ENCODE measurements at places on chromosomes 16 and 17. TPM values are rescaled to one million over a fixed set of nuclear protein-coding genes. Genes with fewer than 3 reads are reported as not detected.
A peak's percentile ranks its signal among the peaks of the same experiment; 100 is the strongest.

Gene SLC5A10
- not detected for total RNA-seq

DNA sequence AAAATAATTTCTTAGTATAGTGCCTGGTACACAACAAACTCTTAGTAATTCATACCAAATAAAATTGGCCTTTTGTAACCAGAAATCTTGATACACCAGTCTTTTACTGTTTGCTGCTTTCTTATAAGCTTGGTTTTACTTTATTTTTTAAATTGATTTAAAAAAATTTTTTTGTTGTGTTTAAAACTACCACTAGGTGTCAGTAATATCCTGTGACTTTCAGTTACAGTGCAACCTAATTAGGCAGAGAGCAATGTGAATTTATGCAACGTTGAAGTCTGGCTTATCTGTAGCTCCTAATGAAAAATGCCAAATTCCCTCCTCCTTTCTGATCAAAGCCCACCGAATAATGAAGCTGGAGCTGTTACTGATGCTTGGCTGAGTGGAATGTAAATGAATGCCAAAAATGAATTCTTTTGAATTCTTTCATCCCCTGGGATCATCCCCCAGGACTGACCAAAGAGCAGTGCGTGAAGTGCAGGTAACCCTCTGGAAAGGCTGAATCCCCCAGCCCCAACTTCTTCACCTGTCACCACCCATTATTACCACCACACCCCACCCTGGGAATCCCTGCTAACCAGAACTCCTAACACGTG, 3.8 kb downstream of the ERCC4 start:
- no peaks in the 10 kb centered on the region for H3K27me3 ChIP-seq
- H3K4me3 ChIP-seq, result no peak overlapping the region
- H3K27ac ChIP-seq, result peak overlapping the region; percentile 53
- no peak for DNase-seq
- peaks cover 11% of the 10 kb centered on the region for H3K36me3 ChIP-seq

GRCh38 chr17:64356304-64356686, 34.4 kb downstream of the PECAM1 start:
- no peak for DNase-seq
- H3K27me3 ChIP-seq, result no peaks in the 10 kb centered on the region

DNA sequence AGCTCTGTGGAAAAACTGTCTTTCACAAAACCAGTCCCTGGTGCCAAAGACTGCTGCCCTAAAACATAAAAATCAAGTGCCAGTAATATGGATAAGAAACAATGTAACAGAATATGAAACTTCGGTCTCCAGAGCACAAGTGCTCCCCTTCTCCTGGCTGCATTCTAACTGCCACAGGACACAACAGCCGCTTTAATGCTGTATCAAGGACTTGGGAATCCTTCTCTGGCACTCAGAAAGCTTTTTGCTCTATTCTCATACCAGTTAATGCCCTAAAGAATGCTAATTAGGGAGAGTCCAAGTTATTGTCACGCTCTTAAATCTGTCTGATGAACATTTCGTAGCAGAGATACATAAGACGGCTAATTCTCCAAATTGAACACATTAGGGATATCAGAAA, 90.9 kb downstream of the PARN start:
- peaks cover 31% of the 10 kb centered on the region for H3K36me3 ChIP-seq
- no peaks in the 10 kb centered on the region for H3K27me3 ChIP-seq
- H3K27ac ChIP-seq, result no peak overlapping the region
- H3K4me1 ChIP-seq, result no peaks in the 10 kb centered on the region

- DNase-seq, result no peak
- H3K4me3 ChIP-seq, result no peak overlapping the region
- H3K4me1 ChIP-seq, result no peaks in the 10 kb centered on the region
- H3K27me3 ChIP-seq, result no peaks in the 10 kb centered on the region
- no peaks in the 10 kb centered on the region for H3K36me3 ChIP-seq
Observed at GRCh38 chr16:69544088-69544487, 21.7 kb upstream of the NFAT5 start.

GRCh38 chr16:3057181-3058138, 8.0 kb upstream of the IL32 start:
- peak overlapping the region; percentile 27 for H3K4me3 ChIP-seq
- peaks cover 43% of the 10 kb centered on the region for H3K4me1 ChIP-seq
- no peak for DNase-seq
- H3K27me3 ChIP-seq, result no peaks in the 10 kb centered on the region

DNA sequence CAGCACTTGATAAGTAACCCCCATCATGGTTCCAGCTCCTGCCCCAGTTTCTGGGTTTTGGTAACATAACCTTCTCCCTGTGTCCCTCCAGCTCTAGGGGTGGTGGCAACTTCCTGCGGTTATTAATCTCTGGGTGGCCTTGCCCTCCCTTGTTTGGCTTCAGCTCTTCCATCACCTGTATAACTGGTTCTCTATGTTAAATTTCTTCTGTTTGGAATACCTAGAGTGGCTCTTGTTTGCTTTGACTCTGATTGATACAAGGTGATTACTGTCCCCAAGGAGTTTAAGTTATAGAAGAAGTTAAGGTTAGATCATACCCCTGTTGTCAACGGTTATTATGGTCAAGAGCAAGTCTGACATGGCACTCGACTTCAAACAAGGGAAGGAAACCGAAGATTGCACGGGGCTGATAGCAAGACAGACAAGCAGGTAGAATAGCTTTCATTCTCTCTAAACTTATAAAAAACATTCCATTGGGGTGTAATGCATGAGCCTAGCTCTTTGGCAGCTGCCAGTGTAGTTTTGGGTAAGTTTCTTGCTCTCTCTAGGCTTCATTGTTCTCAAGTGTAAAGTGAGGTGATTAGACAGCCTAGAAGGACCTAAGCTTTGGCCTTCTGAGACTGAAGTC, 11.0 kb upstream of the CCR7 start:
- H3K4me1 ChIP-seq, result peaks cover 71% of the 10 kb centered on the region
- H3K36me3 ChIP-seq, result peaks cover 18% of the 10 kb centered on the region
- H3K4me3 ChIP-seq, result peak overlapping the region; percentile 3
- H3K27ac ChIP-seq, result no peak overlapping the region
- H3K27me3 ChIP-seq, result no peaks in the 10 kb centered on the region

- no peaks in the 10 kb centered on the region for H3K27me3 ChIP-seq
- H3K36me3 ChIP-seq, result no peaks in the 10 kb centered on the region
- no peak overlapping the region for H3K27ac ChIP-seq
- H3K4me3 ChIP-seq, result peak overlapping the region; percentile 9
- H3K4me1 ChIP-seq, result peaks cover 18% of the 10 kb centered on the region
- DNase-seq, result peak; percentile 73
Observed at GRCh38 chr17:81519284-81520020, 6.9 kb upstream of the ACTG1 start.

Gene TPSG1
- total RNA-seq, result not detected

DNA sequence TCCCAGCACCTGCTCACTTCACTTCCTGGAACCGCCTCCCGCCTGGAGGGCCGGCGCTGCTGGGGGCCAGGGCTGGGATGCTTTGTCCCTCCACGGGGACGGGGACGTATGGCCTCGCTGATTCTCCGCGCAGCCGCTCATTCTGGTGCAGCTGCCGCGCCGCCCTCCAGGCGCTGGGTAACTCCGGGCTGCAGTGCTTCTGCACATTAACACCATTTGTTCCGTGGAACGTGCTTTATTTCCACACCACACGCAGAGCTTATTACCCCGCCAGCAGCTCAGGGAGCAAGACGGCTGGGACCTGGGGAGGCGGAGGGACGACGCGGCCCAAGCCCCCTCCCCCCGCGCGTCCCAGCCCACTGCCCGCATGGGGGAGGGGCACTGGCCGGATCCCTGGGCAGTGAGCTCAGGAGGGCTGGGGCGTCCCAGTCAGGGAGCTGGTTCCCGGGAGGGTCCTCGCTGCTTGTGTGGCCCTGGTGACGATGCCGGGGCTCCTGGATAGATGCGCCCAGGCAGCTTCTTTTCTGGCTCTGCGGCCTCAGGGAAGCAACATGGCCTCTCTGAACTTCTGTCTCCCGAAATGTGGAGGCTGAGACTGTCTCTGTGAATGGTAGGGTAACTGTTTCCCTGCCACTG, 45.4 kb upstream of the ACSF3 start:
- no peak overlapping the region for H3K4me3 ChIP-seq
- peaks cover 2% of the 10 kb centered on the region for H3K4me1 ChIP-seq
- H3K36me3 ChIP-seq, result no peaks in the 10 kb centered on the region
- H3K27ac ChIP-seq, result no peak overlapping the region
- no peaks in the 10 kb centered on the region for H3K27me3 ChIP-seq
- DNase-seq, result no peak

DNA sequence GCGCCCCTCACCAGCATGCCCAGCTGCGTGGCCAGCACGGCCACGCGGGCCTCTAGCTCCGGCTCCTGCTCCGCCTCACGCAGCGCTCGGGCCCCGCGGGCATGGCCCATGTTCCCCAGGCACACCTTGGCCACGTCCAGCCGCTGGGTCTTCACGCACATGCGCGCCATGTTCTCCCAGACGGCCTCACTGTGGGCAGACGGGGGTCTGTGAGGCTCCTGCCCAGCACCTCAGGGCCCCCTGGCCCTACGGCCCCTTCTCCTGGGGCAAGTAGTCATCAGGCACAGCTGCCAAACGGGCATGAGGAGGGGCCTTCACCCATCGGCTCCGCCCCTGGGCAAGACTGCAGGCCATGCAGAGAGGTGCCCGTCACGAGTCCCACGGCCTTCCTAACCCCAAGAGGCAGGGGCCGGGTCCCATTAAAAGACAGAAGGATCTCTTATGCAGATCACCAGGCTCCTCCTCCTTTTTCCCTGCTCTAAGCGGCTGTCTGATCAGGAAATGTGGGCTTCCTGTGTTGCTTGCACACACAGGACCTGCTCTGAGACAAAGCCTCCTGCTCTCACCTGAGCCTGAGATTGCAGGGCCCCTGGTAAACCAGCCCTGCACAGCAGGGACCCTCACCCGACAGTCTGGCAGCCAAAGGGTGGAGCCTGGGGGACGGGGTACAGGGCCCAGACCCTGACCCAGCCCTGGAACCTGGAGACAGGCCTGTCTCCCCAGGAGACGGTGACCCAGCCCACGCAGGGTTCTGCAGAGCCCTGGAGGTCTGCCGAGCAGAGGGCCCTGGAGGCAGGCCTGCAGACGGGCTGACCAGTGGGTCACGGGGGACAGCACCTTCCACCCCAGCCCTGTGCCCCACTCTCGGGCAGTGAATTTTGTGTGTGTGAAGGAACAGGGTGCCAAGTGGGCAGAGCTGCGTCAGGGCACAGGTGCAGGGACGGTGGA, 6.6 kb upstream of the TMEM204 start:
- H3K27me3 ChIP-seq, result no peaks in the 10 kb centered on the region
- no peaks in the 10 kb centered on the region for H3K36me3 ChIP-seq
- H3K27ac ChIP-seq, result peak overlapping the region; percentile 36
- H3K4me1 ChIP-seq, result peaks cover 36% of the 10 kb centered on the region
- peak; percentile 44 for DNase-seq
- peak overlapping the region; percentile 36 for H3K4me3 ChIP-seq

DNA sequence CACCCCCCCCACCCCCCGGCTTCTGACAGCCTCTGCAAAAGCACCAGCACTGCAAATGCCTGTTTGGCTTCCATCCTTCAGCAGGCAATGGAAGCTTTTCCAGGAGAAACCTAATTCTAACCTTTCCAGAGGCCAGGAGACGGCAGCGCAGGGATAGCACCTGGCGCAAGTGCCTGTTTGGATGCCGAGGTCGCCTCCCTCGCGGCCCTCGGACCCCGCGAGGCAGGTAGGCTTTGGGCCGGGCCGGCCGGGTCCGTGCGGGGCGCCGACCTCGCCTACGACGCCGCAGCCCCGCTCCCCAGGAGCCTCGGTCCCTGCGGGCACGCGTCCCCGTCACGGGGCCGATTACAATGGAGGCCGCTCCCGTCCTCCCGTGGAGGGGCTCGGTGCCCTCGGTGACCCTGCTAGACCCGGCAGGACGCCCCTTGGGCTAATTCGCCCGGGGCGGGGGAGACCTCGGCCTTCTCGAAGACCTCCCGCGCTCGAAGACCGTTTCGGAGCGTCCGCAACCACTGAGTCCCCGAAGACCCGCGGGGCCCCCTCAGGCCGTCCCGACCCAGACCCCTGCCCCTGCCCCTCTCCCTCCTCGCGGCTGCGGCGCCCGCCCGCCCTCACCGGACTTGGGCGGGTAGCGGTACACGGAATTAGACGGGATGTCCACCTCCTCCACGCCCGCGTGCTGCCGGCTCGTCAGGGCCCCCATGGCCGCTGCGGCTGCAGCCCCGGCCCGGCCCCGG, 587 bp downstream of the RNF157 start:
- DNase-seq, result no peak
- peak overlapping the region; percentile 78 for H3K4me3 ChIP-seq
- peaks cover 70% of the 10 kb centered on the region for H3K4me1 ChIP-seq
- no peaks in the 10 kb centered on the region for H3K27me3 ChIP-seq
- H3K36me3 ChIP-seq, result peaks cover 8% of the 10 kb centered on the region

Gene PRSS27
- 2.4 TPM for total RNA-seq

- H3K36me3 ChIP-seq, result no peaks in the 10 kb centered on the region
- H3K4me1 ChIP-seq, result peaks cover 14% of the 10 kb centered on the region
- H3K4me3 ChIP-seq, result no peak overlapping the region
- DNase-seq, result no peak
- H3K27ac ChIP-seq, result no peak overlapping the region
- no peaks in the 10 kb centered on the region for H3K27me3 ChIP-seq
Observed at GRCh38 chr16:57686577-57686976, 8.0 kb upstream of the DRC7 start.

GRCh38 chr17:83136156-83136555, 56.7 kb downstream of the METRNL start:
- H3K4me1 ChIP-seq, result no peaks in the 10 kb centered on the region
- DNase-seq, result no peak
- H3K4me3 ChIP-seq, result no peak overlapping the region
- no peak overlapping the region for H3K27ac ChIP-seq

GRCh38 chr16:17396762-17397498, 73.8 kb downstream of the XYLT1 start:
- no peak for DNase-seq
- H3K4me3 ChIP-seq, result no peak overlapping the region
- no peaks in the 10 kb centered on the region for H3K36me3 ChIP-seq
- no peak overlapping the region for H3K27ac ChIP-seq
- H3K27me3 ChIP-seq, result no peaks in the 10 kb centered on the region

DNA sequence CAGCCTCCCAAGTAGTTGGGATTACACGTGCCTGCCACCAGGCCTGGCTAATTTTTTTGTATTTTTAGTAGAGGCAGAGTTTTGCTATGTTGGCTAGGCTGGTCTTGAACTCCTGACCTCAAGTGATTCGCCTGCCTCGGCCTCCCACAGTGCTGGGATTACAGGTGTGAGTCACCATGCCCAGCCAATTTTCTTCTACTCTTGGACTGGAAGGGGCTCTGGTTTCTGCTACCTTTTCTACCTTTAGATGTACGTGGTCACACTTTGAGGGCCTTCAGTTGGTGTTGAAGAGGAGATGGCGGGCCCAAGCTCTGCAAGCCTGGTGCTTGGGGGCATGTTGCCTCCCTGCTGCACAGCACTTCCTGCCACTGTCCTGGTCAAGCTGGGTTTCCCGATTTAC, 173.6 kb downstream of the PRKCA start:
- no peak overlapping the region for H3K4me3 ChIP-seq
- DNase-seq, result no peak

DNA sequence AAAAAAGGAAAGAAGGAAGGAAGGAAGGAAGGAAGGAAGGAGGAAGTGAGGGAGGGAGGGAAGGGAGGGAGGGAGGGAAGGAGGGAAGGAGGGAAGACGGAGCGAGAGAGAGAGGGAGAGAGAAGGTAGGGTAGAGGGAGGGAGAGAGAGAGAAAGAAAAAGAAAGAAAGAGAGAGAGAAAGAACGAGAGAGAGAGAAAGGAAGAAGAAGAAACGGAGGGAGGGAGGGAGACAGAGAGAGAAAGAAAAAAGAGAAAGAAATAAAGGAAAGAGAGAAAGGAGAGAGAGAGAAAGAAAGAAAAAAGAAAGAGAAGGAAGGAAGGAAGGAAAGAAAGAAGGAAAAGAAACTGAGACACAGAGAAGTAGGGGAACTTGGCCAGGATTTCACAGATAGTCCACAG, 8.4 kb upstream of the SLC6A2 start:
- no peak overlapping the region for H3K4me3 ChIP-seq
- H3K27ac ChIP-seq, result no peak overlapping the region
- H3K4me1 ChIP-seq, result no peaks in the 10 kb centered on the region

Gene HBA2
- total RNA-seq, result not detected

Gene GRIN2A
- not detected for total RNA-seq

All from activated naive CD4-positive, alpha-beta T cell treated with anti-CD3 and anti-CD28 coated beads for 36 hours (primary cell).